ENCODE measurements at places on chromosomes 1 and 21.

- no peak for DNase-seq
Measured at GRCh38 chr21:16422702-16423101, 692.9 kb downstream of the USP25 start.

DNA sequence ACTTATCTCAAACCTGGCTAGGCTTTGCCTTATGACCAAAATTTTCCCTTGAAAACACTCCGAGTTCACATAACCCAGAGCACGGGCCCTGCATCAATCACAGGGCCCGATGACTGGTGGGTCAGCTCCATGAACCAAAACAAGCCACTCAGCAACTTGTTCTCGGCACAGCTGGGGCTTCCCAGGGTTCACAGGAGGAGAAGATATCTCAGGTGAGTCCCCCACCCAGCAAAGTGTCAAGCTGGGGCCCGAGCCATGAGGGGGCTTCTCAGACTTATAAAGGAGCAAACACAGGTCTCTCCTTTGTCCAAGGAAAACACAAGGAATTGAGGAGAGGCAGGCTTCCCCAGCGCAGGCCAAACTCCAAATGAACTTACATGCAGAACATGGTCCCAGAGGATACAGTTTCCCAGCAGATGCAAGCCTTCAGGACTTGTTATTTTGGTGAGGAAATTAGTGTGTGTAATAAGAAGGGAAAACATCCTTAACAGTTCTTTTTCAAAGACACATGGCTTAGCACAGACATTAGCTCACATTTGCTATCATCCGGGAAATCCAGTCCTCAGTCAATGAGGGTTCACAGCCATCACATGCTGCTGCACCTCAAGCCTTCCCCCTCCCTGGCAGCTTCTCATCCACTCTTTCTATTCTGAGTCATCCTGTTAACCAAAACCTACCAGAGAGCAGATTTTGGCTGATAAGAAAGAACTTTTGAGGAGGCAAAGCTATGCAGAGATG is 98.1 kb upstream of the NFIA start:
- DNase-seq: no peak

DNA sequence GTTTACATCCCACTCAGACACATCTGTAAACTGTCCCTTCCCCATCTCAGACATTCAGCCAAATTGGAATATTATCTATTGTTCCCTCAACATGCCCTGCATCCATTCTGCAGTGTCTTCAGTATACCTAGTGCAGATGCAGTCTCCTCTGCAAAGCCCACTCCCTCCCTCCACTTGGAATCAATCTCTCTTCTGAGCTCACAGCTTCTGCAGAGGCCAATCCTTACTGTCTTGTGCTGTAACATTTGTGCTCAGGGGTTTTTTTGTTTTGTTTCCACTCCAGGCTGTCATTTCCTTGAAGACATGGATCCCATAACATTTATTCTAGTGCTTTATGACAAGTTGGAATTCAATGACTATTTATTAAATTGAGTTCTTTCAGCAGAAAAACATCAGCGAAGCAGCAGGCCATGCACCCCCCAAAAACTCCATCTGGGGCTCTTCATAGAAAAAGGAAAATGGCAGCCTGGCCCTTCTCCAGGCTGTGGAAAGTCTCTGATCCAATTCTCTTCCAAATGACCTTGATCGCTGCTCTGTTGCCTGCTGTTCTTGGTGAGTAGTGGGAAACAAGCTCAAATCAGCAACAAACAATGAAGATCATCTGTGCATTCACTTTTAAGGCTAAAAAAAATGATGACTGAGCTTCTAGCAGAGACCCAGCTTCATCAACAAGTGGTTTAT is 8.7 kb downstream of the C4BPA start:
- no peak for DNase-seq

DNA sequence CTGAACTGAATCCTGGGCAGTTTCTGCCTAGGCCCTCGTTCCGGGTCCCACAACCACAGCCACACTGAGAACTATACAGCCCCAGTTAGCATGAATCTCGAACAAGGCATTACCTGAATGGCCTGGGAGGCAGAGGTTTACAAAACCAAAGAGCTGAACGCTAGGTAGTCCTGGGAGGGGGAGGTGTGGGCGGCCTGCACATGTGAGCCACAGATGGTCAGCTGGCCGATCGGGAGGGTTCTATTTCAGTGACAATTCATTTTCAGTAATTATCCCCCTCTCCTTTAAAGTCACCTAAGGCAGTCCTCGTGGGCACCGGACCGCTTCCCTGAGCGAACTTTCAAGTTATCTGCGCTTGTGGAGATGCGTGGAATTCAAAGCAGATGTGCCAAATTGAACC is 111.9 kb downstream of the GLIS1 start:
- DNase-seq: no peak

- no peak for DNase-seq
Measured at GRCh38 chr1:25208561-25209222, 23.6 kb downstream of the SYF2 start.

- no peak for DNase-seq
Measured at GRCh38 chr1:212684521-212685090, 15.0 kb downstream of the BATF3 start.

DNA sequence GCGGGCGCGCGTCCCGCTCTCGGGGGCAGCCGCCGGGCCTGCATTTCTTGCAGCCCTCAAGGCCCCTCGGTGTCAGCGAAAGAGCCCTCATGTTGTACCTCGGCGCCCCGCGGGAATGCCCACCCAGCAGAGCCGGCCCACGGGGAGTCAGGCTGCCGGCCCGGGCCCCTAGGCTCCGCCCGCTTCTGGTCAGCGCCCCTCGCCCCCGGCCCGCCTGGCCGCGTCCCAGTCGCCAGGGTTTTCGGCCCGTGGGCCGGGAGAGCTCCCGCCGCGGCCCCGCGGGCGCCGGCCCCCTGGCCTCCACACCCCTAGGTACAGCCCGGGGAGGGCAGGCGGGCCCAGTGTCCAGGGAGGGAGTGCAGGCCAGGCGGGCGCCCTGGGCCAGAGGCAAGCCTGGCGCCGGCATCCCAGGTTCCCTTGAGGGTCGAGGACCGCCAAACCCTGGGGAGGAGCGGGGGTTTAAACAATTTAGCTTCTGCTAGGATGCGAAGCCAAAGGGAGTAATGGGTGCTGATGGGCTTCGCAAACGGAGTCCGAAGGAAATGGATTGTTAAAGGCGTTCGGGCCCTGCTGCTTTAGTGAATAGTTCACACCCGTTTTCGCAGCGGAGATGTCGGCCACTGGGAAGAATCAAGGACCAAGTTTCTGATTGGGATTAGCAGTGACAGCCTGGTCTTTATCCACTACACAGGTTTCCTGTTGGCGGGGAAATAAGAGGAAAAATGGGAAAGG is 486 bp upstream of the KCNA3 start:
- no peak for DNase-seq

DNA sequence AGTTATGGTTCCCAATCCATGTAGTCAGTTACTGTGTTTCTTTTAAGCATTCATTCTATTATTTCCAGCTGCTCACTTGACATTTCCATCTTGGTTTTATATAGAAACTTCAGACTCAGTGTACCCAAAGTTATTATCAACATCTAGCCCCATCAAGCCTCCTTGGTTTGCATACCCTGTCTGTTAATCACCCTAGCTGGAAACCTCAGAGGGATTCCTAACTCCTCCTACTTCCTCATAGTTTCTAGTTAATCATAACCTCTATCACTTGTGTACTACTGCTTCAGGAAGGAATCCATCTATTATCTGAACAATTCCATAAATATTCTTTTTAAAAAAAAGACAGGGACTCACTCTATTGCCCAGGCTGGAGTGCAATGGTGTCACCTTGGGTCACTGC is 293.3 kb downstream of the SDCCAG8 start:
- DNase-seq: no peak

DNA sequence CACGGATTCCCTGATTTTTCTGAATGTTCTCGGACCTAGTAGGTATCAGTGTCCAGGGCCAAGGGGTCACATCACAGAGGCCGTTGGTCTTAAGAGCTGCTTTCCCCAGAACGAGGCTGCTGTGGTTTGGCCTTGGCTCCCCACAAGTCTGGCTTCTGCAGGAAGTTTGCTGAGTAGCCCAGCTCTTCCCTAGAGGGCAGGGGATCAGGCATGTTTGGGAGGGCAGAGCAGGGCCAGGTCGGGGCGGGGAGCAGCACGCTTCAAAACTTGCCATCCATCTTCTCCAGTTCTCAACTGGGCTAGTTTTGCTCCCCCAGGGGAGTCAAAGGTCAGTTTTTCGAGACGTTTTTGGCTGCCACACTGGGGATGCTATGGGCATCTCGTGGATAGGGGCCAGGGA is 37.0 kb downstream of the MAN1C1 start:
- no peak for DNase-seq

DNA sequence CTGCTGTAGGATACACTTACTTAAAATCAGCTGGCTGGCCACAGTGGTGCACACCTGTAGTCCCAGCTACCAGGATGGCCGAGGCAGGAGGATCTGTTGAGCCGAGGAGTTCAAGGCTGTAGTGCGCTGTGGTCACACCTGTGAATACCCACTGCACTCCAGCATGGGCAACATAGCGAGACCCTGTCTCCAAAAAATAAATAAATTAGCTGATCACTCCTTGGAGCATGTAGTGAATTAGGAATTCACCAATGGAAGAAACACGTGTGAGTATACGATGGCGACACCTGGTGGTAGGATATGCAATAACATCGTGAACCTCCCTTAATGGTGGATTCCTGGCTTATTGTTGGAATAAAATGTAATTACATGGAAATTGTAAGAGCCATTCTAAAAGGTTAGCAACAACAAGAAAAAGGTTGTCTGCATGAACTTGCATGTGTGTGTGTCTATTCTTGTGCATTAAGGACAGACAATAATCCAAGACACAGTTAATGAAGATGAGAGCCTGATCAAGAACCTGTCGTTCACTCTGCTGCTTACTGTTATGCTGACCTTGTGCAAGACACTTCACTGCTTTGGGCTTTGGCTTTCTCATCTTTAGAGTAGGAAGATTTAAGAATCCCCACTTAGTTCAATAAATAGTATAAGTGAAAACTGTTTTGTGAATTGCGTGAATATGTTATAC is 38.6 kb upstream of the COX20 start:
- DNase-seq: peak; percentile 9

- DNase-seq: no peak
Measured at GRCh38 chr1:27400082-27400962, 7.9 kb downstream of the GPR3 start.

GRCh38 chr1:114979278-114979891 is 50.2 kb upstream of the TSHB start:
- peak; percentile 34 for DNase-seq

- DNase-seq: peak; percentile 25
Measured at GRCh38 chr1:225448146-225448805, 20.4 kb upstream of the LBR start.

DNA sequence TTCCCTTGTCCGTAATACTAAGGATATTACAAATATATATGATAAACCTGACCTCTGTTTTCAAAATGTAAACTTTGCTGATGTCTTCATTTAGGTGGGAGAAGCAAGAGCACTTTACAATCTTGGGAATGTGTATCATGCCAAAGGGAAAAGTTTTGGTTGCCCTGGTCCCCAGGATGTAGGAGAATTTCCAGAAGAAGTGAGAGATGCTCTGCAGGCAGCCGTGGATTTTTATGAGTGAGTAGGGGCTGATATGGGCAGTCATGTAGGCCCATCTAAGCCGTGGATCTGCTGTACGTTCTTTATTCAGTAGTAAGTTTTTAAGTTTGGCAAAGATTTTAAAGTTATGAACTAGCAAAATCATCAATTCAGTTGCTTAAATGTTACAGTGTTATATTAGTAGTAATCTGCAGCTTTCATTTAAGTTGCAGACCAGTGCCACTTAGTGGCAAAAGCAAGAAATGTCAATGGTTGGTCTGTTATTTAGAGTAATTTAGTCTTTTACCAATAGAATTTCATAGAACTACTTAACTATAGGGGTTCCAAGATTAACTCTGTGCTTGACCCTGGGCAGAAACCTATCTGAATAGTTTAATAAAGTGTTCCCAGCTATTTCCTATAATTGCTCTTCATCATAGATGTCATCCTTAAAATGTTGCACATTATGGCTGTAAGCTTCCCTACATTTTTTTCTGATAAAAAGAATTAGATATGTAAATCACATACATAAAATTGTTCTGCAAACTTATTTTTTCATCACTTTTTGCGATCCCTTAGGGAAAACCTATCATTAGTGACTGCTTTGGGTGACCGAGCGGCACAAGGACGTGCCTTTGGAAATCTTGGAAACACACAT is 21.3 kb downstream of the GPSM2 start:
- no peak for DNase-seq

DNA sequence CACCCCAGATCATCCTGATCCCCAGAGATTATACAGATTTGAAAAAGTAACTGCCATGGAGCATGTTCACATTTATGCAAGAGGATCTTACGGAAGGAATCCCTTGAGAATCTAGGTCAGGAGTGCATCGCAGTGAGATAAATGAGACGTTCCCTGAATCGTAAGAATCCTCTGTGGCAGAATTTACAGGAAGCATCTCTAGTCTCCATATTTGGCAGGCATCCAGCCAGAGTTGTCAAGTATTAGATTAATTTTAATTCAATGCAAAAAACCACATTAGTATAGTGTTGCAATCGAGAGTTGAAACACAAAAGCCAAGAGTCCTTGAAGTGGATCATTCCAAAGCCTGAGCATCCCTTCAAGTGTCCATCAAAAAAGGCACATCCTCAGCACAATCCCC is 100.8 kb downstream of the RRAGC start:
- no peak for DNase-seq

DNA sequence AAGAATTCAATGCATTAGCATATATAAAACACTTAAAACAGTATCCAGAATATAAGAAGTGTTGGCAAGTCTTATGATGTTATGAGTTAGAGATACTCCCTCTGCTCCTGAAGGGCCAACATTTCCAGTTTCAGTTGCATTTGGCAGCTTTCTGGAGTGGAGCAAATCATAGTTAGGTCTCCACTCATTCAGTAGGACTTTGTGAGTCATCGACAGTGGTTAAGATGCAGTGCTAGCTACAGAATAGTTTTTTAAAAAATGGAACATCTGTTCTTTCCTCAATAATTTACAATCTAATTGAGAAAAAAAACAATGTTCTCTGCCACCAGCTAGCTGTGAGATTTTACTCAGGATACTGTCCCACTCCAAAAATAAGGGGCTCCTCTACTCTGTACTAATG is 389.1 kb downstream of the HLX start:
- no peak for DNase-seq

DNA sequence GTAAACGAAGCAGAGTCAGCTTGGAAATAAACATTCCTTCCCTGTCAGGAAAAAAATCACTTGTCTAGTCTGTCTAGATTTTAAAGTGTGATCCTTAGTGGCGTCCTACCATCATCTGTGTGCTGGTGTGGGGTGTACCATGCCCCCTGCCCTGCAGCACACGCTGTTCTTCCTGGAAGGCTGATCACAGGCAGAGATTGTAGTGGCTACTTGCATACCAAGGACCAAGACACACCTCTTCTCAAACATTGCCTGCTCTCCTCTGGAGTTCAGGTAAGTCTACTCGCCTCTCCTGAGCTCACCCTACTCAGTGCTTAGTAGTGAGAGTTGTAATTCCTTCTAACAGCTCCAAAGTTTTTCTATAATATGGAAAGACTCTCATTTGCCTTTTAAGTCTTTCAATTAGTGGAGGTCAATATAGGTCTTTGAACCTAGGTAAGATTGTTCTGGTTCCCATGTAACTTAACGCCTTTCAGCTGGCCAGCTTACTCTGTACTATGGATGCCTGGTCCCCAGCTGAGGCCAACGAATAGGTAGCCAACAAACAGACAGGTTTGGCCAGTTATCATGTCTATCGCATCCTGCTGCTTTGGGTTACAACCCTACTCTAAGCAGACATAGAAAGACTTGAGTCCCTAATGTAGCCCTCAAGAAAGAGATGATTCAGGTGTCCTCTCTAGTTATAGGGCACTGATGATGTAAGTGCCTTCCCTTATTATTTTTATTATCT is 55.4 kb downstream of the XCL1 start:
- DNase-seq: no peak

- DNase-seq: no peak
Measured at GRCh38 chr1:24468685-24469316, 33.8 kb upstream of the RCAN3 start.

All from hypothalamus (tissue), 51 donors.